Suppressor macrophage treated with lipopolysaccharide for 4 hours (primary cell): ENCODE measurements at places on chromosomes 2 and 18.

GRCh38 chr2:113980946-113981345, 91.1 kb downstream of the ACTR3 start:
- no peak for DNase-seq

GRCh38 chr2:39571111-39571731, 94.5 kb upstream of the TMEM178A start:
- DNase-seq = no peak

GRCh38 chr2:46041434-46041833, 255.8 kb upstream of the EPAS1 start:
- no peak for DNase-seq

DNA sequence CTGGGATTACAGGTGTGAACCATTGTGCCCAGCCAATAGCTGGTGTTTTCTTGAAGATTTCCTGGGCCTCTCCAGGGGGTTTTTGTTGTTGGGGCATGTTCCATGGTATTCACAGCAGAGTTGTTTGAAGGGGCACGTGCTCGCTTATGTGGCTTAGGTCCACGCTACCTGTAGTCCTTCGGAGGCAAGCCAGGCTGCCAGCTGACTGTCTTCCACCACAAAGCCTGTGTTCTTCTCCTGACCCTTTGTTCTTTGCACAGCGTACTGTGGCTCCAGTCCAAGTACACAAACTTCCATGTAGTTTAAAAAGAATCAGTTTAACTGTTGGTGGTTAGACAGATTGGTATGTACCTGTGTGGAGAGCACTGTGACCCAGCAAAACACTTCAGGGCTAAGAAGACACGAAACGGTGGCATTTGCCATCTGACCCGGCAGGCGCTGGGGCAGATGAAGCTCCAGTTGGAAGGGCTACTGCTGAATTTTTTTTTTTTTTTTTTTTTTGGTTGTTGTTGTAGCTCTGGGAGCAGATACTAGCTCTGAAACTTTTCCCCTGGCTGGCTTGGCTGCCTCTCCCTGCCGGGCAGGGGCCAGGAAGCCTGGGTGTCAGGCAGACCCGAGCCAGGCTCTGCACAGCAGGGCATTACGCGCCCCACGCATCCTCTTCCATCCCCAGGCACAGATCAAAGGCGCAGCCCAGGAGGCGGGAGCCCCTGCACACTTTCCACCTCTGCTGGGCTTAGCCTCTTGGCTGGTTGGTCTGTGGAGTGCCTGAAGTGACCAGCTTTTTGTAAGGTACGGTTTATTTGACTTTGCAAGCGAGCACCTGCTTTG, 5.7 kb downstream of the GREB1 start:
- no peak for DNase-seq

- DNase-seq = no peak
Measured at GRCh38 chr2:54042897-54043620, 72.3 kb upstream of the PSME4 start.

DNA sequence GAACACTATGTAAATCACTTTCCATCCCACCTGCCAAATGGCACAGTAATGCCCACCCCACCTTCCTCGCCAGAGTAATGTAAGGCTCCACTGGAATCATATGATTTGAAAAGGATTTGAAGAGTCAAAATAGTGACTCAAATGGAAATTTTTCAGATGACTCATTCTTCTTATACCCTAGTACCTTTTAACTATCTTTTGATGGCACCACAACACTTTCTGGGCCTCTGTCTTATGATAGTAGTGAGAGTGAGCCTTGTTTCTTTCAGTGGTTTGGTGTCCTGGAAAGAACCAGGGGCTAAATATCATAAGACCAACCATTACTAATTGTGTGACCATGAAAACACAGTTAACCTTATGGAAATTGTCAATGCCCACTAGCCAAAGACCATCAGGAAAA, 235.4 kb upstream of the SLC14A2 start:
- no peak for DNase-seq

DNA sequence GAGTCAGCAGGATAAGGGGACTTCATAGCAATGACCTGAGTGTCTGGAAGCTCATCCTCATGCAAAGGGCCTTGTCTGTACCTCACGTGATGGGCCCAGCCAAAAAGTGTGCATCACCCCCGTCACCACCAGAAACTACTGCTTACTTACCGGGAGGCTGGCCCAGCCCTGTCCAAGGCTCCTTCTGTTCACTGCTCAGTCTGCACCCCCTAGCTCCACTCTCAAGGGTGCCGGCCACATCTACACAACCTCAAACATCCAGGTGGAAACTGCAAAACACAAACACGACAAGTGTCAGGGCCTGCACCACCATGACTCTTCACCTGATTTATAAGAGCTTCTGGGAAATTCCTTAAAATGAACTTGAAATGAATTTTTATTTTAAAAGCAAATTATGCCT, 55.1 kb downstream of the ADD2 start:
- no peak for DNase-seq

DNA sequence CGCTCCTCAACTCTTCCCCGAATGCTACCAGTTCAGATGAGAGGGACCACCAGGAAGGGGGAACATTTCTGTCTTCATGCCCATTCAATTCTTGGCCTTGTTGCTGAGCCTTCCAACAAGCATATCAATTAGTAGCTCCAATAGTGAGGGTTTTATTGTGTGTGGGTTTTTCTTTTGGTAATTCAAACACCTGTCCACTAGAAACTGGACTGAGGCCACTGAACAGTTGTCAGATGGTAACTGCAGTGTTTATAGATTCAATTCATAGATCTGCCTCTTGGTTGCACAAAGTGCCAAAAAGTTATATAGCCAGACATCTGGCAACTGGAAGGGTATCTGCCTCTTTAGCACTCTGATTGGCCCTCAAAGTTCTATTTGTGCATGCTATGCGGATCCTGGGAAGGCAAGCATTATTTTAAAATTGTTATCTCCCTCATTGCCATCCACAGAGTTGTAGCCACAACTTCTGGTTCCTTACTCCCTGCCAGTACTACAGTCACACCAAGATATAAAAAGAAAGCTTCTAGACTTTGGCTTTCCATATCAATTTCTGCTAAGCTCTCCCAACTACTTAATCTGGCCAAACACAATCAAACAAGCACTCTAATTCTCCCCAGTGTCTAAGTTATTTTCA, 83.3 kb upstream of the ZNF521 start:
- no peak for DNase-seq

GRCh38 chr2:231611273-231612108, 18.8 kb downstream of the TEX44 start:
- peak; percentile 80 for DNase-seq

- no peak for DNase-seq
Measured at GRCh38 chr2:239275847-239276831, 124.7 kb downstream of the HDAC4 start.

GRCh38 chr2:84115173-84115857, 343.8 kb downstream of the SUCLG1 start:
- DNase-seq = no peak

DNA sequence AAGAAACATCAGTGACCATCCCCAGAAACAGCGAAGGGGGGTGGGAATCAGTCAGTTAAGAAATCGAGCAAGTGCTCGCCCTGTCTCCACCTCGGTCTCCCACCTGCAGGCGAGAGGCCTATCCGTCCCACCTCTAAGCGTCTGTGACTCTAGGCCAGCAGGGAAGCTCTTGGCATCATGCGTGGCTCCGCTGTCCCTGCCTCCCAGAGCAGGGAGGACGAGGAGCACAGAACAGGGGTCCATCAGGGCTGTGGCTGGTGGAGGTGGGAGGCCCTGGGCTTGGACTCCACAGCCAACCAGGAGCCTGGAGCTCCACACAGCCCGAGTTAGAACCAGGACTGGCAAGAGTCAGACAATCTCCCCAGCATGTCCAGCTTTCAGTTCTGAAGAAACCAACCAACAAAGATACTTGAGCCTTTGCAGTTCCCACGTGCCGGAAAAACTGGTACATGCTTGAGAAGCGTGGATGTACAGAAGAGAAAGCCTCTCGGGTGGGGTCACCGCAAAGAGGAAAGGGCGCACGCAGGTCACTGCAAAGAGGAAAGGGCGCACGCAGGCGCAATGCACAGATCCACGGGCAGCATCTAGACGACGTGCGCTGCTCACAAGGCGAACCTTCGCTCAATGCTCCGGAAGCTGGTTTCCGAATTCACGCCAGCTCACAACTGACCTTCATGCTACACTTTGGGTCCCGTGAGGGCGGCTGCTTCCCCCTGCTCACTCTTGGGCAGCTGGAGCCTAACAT, 104.5 kb upstream of the ALKAL2 start:
- DNase-seq = no peak

DNA sequence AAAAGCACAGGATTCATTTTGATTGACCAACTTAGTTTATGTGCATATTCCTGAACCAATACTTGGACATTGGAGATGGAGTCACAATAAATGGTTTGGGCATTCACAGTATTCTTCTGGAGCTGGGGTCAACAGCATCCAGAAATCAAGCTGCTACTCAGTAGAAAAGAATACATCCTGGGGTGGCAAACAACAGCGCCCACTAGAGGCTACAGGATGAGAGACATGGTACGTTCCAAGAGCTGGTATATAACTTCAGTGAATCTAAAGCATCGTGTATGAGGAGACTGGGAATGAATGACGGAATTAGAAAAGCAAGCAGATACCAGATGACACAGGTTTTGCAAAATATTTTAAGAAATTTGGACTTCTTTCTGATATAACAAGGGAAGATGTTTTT, 142.9 kb upstream of the FIGN start:
- peak; percentile 3 for DNase-seq

GRCh38 chr2:58067001-58067400, 20.4 kb downstream of the VRK2 start:
- no peak for DNase-seq

GRCh38 chr2:88738271-88738670, 46.8 kb downstream of the RPIA start:
- DNase-seq = no peak

DNA sequence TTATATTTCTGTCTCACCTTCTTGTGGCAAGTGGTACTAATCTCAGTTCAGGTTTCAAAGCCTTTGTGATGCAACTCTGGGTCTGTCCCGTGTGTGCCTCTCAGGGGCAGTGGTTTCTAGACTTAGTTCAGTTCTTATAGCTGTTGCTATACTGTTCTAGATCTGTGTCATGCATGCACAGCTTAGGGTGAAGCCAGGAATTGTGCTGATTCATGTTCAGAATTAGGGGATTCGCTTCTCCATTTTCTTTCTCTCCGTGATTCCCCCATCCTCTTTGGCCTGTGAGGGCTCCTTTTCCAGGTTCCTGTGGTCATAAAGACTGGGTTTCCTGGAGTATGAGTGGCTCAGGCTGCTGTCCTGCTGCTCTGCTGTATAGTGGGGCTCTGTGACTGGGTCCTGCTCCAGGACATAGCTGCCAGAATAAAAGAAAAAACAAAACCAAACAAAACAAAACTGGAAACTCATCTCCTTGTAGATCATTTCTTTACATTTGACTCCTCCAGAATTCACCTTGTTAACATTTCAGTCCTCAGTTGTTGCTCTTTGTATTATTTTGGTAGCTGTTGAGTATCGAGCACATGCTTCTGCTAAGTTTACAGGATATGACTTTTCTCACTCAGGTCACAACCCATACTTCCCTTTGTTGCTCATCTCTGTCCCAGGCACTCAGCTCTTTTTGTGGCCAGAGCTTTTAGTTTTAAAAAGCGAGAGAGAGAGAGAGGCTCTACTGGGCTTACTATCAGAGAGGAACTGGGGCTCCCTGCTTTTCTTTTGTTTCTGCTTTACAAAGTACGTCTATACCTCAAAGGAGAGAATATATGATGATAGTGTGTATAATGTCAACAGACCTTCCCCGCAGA, 34.2 kb downstream of the CERS6 start:
- peak; percentile 87 for DNase-seq

GRCh38 chr2:207363761-207364290, 165.9 kb upstream of the CREB1 start:
- DNase-seq = no peak

- no peak for DNase-seq
Measured at GRCh38 chr2:38509314-38509946, 93.3 kb downstream of the HNRNPLL start.
